Fibroblast of skin of left quadriceps (primary cell): ENCODE measurements at places on chromosomes 5 and 9.

GRCh38 chr9:91729558-91729842 lies 220.5 kb downstream of the ROR2 start:
- no peak for DNase-seq

DNA sequence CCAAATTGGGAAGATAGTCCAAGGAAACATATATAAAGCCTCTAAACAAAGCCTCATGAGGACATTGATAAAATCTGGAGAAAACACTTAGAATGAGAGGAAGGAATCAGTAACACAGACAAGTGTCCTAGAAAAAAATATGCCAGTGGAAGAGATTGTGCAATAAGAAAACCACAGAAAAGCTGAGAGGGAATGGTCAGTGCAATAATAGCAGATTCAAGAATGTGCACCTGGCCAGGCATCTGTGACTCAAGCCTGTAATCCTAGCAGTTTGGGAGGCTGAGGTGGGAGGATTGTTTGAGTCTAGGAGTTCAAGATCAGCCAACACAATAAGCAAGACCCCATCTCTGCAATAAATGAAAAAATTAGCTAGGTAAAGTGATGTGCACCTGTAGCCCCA lies 691.2 kb upstream of the CDH6 start:
- no peak for DNase-seq

GRCh38 chr9:131621551-131622358 lies 76.4 kb downstream of the PRRT1B start:
- DNase-seq = no peak

- DNase-seq = no peak
These were observed 56.7 kb upstream of the RETREG1 start for GRCh38 chr5:16673241-16674201.

DNA sequence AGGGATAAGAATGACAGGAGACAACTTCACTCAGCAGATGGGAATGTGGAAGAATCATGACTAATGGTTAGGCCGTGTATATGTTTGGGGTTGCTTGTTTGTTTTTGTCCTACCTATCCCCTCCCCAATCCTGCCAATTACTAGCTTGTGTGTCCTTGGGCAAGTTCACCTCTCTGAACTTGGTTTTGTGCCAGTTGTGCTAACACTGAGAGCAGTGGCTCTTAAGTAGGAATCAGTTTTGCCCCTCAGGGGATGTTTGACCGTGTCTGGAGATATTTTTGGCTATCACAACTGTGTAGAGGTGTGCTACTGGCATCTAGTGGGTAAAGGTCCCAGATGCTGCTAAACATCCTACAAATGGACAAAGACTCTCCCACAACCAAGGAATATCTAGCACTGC lies 287.0 kb downstream of the DMRT2 start:
- no peak for DNase-seq

DNA sequence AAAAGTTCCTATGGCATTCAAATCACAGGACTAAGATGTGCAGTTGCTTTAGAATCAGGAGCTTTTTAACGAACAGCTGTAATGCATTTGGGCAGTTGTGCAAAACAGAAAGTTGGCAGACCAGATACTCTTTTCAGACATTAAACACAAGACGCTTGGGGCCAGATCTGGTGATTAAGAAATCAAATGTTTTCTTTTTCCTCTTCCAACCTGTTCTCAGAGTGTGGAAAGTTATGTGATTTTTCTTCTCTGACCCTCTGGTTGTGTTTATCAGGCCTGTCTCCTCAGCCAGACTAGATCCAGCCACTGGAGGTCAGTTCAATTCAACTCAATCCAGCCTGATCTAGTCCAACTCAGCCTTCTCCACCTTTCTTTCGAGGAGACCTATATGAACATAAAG lies 298.5 kb upstream of the PCSK5 start:
- DNase-seq = no peak
